T follicular helper cell (primary cell): ENCODE measurements at places on chromosomes 16 and 17.
A peak's percentile ranks its signal among the peaks of the same experiment; 100 is the strongest.

- no peak for DNase-seq
These were observed 3.3 kb upstream of the KCTD11 start for GRCh38 chr17:7348478-7349242.

DNA sequence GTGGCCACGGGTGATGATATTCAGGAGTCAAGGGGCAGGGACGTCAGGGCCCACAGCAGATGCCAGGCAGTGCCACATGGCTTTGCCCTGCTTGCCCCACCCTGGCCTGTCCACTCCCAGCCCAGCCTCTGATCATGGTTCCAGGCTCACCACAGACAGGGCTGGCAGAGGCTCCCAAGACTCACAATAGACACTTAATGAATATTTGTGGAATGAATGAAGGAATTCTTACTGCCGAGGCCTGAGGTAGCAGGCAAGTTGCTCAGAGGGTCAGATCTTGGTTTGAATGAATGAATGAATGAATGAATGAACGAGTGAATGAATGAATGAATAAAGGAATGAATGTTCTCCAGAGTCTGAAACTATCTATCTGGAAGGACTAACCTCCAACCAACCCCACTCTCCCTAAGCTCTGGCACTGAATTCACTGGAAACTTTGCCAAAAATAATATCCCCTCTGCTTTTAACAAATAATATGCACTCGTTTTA, 60.9 kb downstream of the RAI1 start:
- DNase-seq: no peak

GRCh38 chr16:49055824-49056545, 225.7 kb downstream of the CBLN1 start:
- no peak for DNase-seq

- DNase-seq: no peak
These were observed 5.0 kb downstream of the GCGR start for GRCh38 chr17:81808778-81809555.

- DNase-seq: no peak
These were observed 13.6 kb downstream of the DHODH start for GRCh38 chr16:72022127-72022526.

DNA sequence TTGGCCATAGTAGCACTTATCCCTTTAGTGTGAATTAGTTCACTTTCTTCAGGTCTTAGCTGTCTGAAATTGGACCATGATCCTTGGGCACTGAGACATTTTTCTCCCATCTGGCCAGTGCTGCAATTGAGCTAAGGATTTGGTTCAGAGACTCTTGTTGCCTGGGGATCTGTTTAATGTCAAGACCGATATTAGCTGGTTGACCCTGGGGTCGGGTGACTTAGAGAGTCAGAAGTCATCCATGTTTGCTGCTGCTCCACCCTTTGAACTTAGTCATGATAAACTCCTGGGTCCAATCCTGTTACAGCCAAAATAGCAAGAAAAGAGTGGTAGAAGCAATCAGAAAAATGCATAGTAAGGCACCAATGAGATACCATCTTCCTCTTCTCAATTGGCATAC, 45.8 kb upstream of the TOX3 start:
- no peak for DNase-seq

- DNase-seq: no peak
These were observed 13.2 kb upstream of the ITGA2B start for GRCh38 chr17:44402564-44403172.

GRCh38 chr17:2828397-2829038, 32.3 kb downstream of the RAP1GAP2 start:
- DNase-seq: peak; percentile 59

GRCh38 chr17:28124962-28125361, 82.5 kb downstream of the NLK start:
- DNase-seq: no peak

GRCh38 chr16:70396246-70396904, 42.5 kb downstream of the ST3GAL2 start:
- DNase-seq: no peak

- DNase-seq: no peak
These were observed 19.1 kb downstream of the RGS9 start for GRCh38 chr17:65156185-65156834.

- DNase-seq: no peak
These were observed 225.1 kb upstream of the CA10 start for GRCh38 chr17:52383493-52384100.

DNA sequence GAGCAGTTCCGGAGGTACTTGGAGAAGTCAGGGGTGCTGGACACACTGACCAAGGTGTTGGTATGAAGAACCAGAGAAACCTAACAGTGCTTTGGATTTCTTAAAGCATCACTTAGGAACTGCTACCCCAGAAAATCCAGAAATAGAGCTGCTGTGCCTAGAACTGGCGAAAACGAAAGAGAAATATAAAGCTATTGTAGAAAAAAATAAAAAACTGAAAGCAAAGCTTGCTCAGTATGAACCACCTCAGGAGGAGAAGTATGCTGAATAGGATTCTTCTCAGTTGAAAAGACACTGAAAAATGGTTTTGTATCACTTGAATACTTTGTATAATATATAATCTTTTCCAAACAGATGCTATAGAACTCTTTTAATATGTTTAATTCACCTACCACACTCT, 106.3 kb upstream of the PMFBP1 start:
- no peak for DNase-seq

DNA sequence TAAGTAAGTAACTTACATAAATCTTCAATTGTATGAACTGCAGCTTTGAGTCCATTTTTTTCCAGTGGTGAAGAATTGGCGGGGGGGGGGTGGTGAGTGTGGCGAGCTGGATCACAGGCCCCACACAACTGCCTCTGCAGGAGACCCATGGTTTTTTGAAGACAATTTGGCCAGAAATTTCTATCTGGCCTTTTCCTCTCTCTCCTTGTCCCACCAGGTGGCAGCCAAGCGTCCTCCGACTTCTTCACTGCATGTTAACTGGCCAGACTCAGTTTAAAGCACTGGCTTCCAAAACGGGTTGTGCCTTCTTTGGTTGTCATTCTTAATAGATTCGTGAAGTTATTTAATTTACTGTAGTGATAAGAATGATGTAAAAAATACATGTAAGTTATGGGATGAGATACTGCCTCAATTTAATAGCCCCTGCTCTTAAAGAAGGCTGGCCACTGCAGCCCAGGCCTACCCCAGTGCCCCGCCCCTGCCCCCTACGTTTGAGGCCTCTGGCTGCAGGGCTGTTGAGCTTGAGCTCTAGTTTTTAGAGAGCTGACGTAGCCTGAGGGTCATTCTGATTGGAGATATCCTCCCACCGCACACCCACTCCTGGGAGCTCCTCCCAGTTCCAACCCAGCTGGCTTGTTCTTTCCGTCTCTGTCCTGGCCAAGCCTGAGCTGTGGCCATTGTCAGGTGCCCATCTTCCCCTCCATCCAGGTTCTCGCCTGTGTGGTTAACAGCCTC, 36.4 kb downstream of the AKAP1 start:
- DNase-seq: no peak

- DNase-seq: no peak
These were observed 58.7 kb downstream of the LITAF start for GRCh38 chr16:11528053-11528452.

DNA sequence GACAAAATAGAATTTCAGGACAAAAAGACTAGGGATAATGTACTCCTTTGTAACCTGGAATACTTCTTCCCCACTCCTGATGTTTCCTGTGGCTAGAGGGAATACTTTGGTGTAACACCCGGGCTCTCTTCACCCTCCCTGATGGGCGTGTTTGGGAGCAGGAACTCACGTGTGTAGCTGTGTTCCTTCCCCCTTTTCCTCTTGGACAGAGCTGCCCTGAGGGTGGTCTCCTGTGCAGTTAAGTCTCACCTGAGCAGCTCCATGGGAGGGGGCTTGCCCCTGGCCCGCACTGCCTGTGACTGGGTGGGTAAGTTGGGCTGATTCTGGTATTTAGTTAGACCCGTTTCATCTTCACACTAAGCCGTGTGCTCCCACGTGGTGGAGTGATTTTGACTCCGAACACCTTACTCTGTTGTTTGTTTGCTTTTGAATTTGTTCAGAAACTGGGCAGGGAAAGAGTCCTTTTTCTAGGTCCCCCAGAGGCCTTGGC, 87.9 kb downstream of the OR1D5 start:
- DNase-seq: no peak
